ENCODE measurements at places on chromosomes 3 and 15.

DNA sequence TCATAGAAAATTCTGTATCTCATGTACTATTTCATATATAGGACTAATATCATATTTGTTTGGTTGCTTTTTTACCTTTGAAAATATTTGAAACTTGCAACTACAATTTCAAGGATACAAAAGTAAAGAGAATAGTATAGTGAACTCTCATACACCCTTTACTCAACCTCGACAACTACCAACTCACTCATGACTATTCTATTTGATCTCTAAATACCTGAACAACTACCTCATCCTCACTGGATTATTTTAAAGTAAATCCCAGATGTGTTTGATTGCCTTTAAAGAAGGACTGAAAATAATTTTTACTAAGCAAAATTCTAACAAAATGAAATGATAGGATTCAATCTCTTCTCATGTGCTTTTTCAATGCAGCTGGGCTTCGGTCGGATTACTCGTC, 12.1 kb downstream of the TMPRSS7 start:
- no peak for DNase-seq

GRCh38 chr15:59485036-59485435, 47.0 kb downstream of the FAM81A start:
- DNase-seq: no peak

DNA sequence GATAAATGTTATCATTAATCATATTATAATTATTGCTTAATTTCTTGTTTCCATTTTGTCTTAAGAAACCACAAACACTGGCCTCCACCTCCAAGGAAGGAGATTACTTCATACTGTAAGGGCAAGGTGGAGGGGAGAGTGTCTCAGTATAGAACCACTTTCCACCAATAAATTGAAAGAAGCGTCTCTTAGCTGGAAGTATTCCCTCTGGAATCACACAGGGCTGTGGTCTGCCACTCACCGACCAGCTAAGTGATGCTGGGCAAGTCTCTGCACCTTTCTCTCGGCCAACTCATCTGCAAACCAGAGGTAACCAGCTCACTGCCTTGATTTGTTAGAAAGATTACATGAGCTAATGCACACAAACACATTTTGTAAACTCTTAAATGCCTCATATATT, 63.1 kb downstream of the EIF4E3 start:
- no peak for DNase-seq

DNA sequence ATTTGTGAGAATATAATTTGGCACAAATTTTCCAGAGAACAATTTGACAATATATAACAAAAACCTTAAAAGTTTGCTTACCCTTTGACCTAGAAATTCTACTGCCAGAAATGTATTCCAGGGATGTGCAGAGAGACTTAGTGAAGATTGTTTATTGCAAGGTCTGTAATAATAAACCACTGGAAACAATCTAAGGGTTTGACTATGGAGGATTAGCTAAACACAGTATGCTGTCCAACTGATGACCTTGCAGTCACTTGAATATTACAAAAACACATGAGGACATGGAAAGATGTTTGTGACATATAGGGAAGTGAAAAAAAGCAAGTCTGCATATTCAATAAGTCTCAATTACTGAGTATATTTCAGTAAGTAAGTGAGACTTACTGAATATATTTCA, 48.1 kb upstream of the CDV3 start:
- DNase-seq: no peak

GRCh38 chr15:78542647-78543046, 2.4 kb downstream of the PSMA4 start:
- no peak for DNase-seq

- DNase-seq: no peak
Observed at GRCh38 chr3:16885593-16886302, 993 bp downstream of the PLCL2 start.

DNA sequence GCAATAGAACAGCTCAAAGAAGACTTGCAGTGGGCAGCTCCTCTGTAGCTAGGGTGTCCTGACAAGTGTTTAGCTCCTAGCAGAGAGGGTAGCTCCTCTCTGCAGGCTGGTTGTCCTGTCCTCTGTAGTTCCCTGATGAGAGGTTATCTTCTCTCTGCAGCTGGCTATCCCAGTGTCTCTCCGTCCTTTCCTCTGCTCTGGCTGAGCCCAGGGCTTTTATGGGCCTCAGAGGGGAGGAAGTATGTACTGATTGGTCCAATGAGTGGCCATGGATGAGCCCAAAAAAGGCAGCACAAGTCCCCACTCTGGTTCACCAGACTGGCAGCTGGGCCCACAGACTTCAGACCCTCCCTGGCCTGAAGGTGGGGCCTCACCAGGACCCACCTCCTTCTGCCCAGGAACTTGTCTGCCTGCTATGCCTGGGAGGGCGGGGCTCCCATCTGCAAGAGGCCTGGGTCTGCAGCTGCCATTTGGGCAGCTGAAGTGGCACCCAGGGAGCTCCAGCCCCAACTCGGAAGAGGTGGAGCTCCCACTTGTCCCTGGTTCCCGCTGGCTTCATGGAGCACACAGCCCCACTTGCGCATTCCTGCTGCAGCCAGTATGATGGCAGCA, 27.2 kb upstream of the MEX3B start:
- no peak for DNase-seq

DNA sequence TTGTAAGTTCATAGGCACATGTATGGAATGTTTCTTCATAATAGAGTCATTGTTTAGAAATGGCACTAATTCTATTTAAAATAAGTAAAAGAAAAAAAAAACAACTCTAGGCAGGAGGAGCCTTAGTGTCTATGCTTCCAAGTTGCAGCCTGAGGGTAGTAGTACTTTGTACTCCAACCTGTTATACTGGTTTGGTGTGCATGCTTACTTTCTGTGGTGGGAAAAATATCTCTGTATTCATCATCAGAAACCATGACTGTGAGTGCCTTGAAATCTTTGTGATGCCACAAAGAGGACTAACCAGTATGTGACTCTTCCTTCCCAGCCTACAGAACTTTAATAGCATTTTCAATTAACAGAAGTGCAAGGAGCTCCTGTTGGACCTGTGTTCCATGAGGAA, 4.4 kb downstream of the NAALADL2 start:
- no peak for DNase-seq

DNA sequence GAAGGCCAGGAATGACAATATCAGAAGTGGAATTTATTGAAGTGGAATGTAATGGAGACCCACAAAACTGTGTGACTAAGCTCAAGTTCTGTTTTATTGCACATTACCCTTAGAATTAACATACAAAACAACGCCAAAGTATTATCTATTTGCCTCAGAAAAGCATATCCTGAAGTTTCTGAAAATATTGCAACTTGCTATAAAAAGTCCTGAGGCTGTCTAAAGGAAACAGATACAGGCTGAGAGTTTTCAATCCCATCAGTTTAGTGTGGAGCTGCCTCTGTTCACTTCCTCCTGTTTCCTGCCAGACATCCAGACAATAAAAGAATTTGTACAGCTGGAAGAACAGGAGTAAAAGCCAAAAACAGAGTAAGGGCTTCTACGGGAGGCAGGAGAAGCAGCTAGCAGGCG, 108.8 kb downstream of the FBN1 start:
- no peak for DNase-seq

DNA sequence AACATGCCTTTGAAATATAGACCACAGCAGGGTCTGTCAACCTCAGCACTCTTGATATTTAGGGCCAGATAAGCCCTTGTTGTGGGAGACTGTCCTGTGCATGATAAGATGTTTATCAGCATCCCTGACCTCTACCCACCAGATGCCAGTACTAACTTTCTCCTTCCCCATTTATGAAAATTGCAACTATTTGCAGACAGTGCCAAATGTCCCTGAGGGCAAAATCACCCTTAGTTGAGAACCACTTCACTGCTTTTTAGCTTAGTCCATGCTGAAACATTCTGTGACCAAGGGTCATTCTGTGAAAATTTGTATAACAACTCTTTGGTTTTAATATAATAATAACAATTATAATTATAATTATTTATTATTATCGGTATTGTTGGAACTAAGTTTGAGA, 1032.4 kb downstream of the MCTP2 start:
- no peak for DNase-seq

- DNase-seq: no peak
Observed at GRCh38 chr15:73001840-73002239, 50.4 kb upstream of the NEO1 start.

GRCh38 chr3:125115640-125116039, 59.8 kb upstream of the HEG1 start:
- DNase-seq: no peak

GRCh38 chr15:90870354-90871138, 2.2 kb downstream of the FURIN start:
- DNase-seq: no peak

DNA sequence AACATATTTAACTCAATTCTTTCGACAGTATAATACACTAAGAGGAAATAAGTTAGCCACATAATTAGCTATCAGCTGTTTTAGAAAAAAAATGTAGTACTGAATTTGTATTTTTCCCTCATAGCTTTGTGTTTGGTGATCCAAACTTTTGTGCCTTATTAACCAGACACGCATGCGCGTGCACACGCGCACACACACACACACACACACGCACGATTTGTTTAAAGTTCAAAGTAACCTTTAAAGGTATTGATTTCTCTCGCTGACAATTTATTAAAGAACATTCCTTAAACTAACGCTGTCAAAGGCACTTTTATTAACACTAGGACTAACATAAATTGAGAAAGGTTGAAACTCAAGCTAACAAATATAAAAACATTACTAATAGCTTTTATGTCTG, 198.9 kb downstream of the ROBO1 start:
- DNase-seq: no peak

- no peak for DNase-seq
Observed at GRCh38 chr15:37940876-37941275, 6.4 kb downstream of the TMCO5A start.

DNA sequence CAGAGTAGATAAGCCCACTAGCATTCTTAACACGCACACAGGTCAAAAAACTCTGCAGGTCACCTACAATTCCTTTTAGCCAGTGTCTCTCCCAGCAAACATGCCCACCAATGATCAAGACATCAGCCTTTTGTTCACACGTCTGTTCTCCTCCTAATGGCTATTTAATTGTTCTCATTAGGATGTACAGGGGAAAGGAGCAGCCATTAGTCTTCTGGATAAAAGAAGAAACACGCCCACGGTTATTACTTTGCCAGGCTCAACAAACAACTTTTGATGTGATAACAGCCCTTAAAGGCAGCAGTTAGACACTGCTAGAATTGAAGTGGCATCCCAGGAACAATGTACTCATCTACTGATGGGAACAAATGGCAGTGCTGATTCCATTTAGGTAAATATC, 108.8 kb downstream of the NTRK3 start:
- no peak for DNase-seq

DNA sequence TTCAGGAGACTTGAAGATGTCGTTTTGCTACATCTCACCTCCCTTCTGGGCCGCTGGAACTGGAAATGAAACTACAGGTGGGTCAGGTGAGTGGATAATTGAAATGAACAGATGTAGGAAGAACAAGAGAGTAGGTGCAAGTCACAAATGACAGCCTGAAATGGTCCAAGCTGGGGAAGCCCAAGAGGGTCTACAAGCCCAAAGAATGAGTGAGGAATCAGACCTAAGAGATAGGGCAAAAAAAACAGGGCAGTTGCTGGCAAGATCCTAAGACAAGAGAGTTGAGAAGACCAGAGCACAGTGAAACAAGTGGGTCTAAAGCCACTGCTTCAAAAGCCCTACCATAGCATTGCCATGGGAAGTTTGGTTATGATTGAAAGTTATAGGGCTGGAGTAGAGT, 67.4 kb upstream of the SNRK start:
- DNase-seq: no peak

GRCh38 chr3:151016478-151016795, 43.9 kb upstream of the CLRN1 start:
- DNase-seq: no peak

DNA sequence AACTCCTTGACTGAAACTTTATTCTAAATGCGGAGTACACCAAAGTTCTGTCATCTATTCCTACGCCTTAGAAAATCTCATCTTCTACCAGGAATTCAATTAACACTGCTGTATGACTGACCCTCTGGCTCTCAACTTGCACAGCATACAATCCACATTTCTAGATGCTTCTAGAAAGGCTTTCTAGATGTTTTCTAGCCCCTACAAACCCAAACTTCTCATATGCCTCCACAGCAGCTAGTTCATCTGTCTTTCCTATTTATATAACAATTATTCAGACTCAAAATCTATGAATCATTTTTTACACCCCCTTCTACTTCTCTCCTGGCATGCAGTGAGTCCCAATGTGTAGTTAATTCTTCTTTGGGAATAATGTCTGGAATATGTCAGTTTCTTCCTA, 13.2 kb downstream of the INO80 start:
- DNase-seq: no peak

DNA sequence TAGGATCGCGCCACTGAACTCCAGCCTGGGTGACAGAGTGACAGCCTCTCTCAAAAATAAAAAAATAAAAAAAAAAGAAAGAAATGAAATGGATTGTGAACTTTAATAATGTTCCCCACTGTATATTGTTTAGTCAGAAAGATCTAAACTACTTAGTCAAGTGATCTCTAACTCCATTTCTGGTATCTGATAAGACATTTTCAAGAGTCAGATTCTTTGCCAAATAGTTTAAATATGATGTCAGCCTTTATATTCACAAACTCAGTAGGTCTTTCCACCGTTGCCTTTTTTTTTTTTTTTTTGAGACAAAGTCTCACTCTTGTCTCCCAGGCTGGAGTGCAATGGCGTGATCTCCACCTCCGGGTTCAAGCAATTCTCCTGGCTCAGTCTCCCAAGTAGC, 29.0 kb upstream of the OSBPL11 start:
- no peak for DNase-seq

- no peak for DNase-seq
Observed at GRCh38 chr3:89289574-89290190, 182.3 kb downstream of the EPHA3 start.

DNA sequence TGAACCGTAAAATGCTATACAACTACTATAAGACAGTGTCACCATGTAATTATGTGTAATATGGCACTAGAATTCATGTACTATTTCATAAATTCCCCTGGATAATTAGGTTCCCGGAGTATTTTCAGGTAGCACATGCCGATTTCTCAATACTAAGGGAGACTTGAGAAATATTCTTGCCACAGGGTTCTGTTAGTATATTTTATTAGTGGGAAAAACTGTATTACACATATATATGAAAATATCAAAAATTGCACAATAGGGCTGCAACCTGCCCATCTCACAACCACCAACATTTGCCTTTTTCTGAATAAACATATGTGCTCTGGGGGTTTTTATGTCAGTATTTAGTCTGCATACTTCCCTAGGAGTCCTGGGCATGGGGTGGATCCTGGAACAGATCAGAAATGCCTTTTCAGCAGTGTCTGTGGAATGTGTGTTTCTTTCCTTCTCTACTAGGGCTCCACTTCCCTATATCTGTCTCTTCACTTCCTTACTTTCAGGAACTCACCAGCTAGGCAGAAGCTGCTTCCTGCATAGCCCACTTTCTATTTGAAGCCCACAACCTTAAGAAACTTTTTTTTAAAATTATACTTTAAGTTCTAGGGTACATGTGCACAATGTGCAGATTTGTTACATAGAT, 87.5 kb downstream of the RPL39L start:
- no peak for DNase-seq

GRCh38 chr3:124995460-124995994, 60.3 kb downstream of the HEG1 start:
- peak; percentile 12 for DNase-seq

- no peak for DNase-seq
Observed at GRCh38 chr3:58129041-58129770, 81.6 kb downstream of the DNASE1L3 start.

- no peak for DNase-seq
Observed at GRCh38 chr15:71683411-71684274, 126.7 kb upstream of the NR2E3 start.

Data from activated T-helper 1 cell treated with anti-CD3 and anti-CD28 coated beads, Interleukin-2, amount 50 U/mL, for 16 hours (primary cell).